ENCODE measurements at places on chromosomes 2 and 18.

DNA sequence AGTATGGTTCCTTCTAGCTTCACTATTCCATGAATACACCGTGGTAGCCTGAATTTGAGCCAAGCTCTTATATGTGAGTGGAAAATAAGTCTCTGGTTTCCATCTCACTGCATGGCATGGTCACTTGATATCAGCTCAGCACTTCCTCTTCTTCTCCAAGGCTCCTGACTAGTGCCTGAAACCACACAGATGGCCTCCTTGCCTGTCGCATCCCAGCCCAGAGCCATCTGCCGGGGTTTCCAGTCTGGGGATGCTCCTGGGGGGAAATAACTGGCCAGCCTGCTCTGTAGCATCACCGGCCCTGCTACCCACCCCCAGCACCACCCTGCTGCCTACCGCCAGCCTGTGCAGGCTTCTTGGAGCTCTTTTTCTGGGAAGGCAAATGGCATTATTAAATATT is 7.7 kb upstream of the MARCHF4 start:
- DNase-seq: no peak

GRCh38 chr2:129165006-129165405 is 814.5 kb upstream of the RAB6C start:
- peak; percentile 8 for DNase-seq

DNA sequence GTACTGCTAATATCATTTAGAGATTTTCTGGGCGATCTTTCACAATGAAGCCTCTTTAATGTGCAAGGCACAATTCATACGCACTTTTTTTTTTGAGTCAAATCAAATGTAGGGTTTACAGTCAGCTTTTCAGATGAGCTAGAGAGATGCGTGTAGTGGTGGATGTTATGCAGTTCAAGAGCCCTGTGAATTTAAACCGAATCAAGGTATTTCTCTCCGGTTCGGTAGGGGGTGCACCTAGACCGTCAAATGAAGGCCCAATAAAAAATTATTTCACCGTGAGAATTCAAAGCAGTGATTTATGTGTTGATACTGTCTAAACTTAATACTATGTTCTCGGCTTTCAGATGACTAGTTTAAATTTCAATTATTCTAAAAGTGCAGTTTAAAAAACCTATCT is 1.1 kb downstream of the PTH2R start:
- DNase-seq: peak; percentile 2

- DNase-seq: no peak
These were observed 2.9 kb downstream of the CEP68 start for GRCh38 chr2:65059071-65059470.

GRCh38 chr18:23451491-23451890 is 1.6 kb upstream of the RIOK3 start:
- DNase-seq: no peak

GRCh38 chr2:33316328-33316727 is 160.1 kb upstream of the RASGRP3 start:
- peak; percentile 63 for DNase-seq

DNA sequence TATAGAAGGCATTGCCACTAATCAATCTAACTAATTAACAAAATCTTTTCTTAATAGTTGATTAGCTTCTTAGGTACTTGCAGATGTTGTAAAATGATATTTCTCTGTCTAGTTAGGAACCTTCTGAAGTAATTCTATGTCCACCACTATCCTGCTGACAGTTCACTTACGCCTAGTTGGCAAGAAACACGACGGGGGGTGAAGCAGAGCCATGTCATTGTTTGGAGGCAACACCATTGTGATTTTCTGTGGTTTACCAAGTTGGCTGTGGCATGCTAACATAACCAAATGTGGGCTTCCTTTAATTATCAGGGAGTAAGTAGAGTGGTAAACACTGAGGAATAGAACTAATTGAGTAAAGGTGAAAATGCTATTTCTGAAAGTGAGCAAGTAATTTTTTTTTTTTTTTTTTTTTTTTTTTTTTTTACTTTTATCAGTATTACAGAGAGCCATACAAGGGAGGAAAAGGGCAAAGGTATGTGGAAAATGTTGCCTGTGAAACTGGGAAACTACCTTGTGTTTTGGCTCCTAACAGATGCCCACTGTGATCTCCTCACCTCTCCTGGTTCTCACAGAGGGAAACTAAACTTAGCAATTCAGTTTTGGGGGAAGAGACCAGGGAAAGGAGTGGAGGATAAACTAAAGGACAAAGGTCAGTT is 126.8 kb downstream of the MEIS1 start:
- DNase-seq: no peak

- DNase-seq: peak; percentile 90
These were observed at the start of gene VRK2 for GRCh38 chr2:58046585-58047372. Gene VRK2 (plus strand): TSS chr2:58046806. CDS start chr2:58048832, 2,026 bp downstream.

GRCh38 chr2:142088058-142088568 is 42.7 kb downstream of the LRP1B start:
- DNase-seq: no peak

GRCh38 chr2:42312106-42312505 is 48.9 kb downstream of the COX7A2L start:
- DNase-seq: no peak

DNA sequence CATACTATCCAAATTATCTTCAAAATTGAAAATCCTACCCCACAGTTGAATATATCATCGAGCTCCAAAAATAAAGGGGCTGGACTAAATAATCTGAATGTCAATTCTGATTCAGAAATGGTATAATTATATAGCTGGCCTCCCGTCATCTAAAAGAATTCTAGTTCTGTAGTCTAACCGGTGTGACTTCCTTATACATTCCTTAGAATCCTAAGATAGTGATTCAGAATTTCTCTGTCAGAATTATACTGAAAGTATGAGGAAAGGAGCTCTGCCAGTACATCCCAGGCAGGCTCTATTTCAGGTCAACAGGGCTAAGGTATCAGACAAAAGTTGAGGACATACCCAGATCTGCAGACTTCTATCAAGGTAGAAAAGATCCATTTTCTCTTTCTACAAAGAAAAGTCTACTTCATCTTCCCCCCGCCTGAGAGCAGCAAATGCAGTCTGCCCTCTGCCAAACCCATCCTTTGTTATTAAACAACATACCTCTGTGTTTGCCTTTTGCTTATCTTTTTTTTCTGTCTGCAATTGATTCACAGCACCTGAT is 128.5 kb downstream of the METTL4 start:
- DNase-seq: peak; percentile 59

- no peak for DNase-seq
These were observed 117.2 kb downstream of the GATA6 start for GRCh38 chr18:22286585-22286984.

GRCh38 chr2:42129947-42130346 is 39.2 kb upstream of the EML4 start:
- DNase-seq: no peak

GRCh38 chr2:55419233-55419678 is 400 bp downstream of the CCDC88A start:
- peak; percentile 30 for DNase-seq

DNA sequence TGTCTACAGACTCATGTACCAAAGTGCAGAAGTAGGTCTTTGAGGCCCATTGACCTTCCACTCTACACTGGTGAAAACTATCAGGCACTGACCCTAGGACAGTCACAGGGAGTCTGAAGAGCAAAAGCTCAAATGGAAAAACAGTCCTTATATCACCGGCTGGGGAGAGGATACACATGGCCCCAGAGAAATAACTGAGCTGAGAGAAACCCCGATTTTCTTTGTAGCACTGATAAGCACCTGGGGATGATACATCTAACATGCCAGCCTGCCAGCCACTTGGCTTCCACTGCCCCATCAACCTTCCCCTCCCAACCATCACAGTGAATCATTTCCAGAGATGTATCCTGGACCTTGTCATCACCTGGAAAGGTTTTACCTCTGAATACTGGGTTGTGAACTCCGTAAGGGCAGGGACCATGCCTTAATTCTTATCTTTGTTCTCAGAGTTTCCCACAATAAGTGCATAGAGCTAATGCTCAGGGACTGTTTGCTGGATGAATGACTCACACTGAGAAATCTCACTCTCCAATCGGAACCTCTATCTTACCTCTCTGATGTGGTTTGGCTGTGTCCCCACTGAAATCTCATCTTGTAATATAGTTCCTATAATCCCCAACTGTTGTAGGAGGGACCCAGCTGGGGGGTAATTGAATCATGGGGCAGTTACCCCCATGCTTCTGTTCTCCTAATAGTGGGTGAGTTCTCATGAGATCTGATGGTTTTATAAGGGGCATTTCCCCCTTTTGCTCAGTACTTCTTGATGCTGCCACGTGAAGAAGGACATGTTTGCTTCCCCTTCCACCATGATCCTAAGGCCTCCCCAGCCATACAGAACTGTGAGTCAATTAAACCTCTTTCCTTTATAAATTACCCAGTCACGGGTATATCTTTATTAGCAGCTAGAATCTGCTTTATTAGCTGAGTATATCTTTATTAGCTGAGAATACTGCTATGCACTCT is 37.1 kb downstream of the EVA1A start:
- peak; percentile 78 for DNase-seq

- peak; percentile 82 for DNase-seq
These were observed 11.8 kb downstream of the GAREM2 start for GRCh38 chr2:26184555-26185303.

- DNase-seq: no peak
These were observed 104.3 kb upstream of the GRB14 start for GRCh38 chr2:164725542-164725941.

GRCh38 chr2:160652236-160652635 is 158.6 kb upstream of the RBMS1 start:
- DNase-seq: no peak

- DNase-seq: no peak
These were observed 157.9 kb upstream of the UNC80 start for GRCh38 chr2:209613649-209614305.

- DNase-seq: no peak
These were observed 8.3 kb upstream of the CTIF start for GRCh38 chr18:48530399-48531081.

DNA sequence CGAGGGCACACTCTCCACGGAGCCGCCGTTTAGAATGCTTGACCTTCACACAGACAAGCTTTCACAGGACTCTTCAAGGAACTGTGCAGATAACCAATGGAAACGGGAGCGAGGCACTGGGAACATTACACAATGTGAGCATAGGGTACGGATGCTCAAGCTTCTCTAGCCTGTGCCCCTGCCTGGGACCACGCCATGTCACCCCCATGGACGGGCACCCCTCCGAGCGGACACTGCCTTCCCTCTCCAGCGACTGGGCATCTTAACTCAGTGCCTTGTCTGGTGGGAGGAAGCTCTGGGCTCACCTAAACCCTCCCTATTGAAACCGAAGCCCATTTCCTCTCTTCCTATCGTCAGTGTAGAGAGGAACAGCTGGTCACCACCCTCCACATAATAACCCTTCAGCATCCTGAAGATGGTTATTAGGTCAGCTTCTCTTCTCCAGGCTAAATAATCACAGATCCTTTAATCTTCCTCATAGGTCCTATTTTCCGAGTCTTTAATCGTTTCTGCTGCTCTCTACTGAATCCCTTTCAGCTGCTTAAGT is 626.7 kb downstream of the GALR1 start:
- DNase-seq: no peak

DNA sequence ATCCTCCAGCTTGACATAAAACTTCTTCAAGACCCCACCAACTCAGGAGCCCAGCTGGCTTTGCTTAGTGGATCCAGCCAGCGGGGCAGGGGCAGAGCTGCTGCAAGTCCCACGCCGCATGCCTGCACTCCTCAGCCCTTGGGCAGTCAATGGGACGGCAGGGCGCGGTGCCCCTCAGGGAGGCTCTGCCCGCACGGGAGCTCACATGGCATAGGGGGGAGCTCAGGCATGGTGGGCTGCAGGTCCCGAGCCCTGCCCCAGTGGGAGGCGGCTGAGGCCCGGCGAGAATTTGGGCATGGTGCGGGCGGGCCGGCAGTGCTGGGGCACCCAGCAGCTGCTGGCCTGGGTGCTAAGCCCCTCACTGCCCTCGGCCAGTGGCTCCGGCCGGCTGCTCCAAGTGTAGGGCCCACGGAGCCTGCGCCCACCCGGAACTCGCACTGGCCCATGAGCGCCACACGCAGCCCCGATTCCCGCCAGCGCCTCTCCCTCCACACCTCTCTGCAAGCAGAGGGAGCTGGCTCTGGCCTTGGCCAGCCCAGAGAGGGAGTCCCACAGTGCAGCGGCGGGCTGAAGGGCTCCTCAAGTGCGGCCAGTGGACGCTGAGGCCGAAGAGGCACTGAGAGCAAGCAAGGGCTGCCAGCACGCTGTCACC is 27.2 kb downstream of the IDH1 start:
- DNase-seq: no peak

GRCh38 chr2:28270456-28271152 is 122.1 kb upstream of the FOSL2 start:
- DNase-seq: no peak

- DNase-seq: peak; percentile 39
These were observed 80.9 kb downstream of the NABP1 start for GRCh38 chr2:191758518-191759507.

DNA sequence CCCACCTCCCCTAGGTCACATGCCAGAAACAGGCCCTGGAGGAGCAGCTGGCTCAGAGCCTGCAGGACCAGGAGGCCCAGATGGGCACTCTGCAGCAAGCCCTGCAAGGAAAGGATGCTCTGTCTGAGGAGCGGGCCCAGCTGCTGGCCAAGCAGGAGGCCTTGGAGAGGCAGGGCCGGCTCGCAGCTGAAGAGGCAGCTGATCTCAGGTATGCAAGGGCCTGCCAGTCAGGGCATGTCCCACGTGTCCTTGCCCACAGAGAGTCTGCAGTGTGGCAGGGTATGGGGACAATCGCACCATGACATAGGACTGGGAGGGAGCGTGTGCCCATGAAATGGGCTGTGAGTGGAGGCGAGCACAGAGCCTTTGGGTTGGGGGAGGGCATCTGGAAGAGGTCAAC is 39.9 kb downstream of the CROCC2 start:
- DNase-seq: no peak

DNA sequence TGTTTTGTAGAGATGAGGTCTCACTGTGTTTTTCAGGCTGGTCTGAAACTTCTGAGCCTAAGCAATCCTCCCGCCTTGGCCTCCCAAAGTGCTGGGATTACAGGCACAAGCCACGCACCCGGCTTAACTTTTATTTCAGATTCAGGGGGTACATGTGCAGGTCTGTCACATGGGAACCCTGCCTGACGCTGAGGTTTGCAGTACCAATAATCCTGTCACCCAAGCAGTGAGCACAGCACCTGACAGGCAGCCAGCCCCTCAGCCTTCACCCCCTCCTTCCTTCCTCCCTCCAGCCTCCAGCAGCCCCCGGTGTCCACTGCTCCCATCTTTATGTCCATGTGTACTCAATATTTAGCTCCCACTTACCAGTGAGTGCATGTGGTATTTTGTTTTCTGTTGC is 46.0 kb upstream of the RPL31 start:
- DNase-seq: no peak

DNA sequence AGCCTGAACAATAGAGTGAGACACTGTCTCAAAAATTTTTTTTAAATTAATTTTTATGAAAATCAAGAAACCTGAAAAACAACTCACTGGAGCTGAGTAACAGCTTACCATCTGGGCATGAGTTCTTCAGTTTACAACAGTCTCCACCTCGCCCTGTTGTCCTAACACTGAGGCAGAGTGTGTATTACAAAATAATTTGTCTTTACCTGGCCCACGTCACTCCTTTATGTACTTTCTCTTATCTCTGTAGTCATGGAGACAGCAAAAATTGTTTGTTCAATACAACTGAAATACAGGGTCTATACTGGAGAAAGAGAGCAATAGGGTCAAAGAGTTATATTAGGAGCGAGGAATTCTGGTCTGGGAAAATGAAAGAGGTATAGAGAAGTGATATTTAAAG is 48.1 kb downstream of the CYTIP start:
- no peak for DNase-seq

GRCh38 chr2:27076323-27076722 is 2.1 kb upstream of the EMILIN1 start:
- DNase-seq: no peak

GRCh38 chr2:9106338-9107167 is 100.1 kb upstream of the ASAP2 start:
- DNase-seq: no peak

GRCh38 chr2:194044321-194044720 is 1612.7 kb upstream of the SLC39A10 start:
- no peak for DNase-seq

Measured in fibroblast of skin of abdomen (primary cell).